ENCODE measurements at places on chromosomes 2 and 18.

DNA sequence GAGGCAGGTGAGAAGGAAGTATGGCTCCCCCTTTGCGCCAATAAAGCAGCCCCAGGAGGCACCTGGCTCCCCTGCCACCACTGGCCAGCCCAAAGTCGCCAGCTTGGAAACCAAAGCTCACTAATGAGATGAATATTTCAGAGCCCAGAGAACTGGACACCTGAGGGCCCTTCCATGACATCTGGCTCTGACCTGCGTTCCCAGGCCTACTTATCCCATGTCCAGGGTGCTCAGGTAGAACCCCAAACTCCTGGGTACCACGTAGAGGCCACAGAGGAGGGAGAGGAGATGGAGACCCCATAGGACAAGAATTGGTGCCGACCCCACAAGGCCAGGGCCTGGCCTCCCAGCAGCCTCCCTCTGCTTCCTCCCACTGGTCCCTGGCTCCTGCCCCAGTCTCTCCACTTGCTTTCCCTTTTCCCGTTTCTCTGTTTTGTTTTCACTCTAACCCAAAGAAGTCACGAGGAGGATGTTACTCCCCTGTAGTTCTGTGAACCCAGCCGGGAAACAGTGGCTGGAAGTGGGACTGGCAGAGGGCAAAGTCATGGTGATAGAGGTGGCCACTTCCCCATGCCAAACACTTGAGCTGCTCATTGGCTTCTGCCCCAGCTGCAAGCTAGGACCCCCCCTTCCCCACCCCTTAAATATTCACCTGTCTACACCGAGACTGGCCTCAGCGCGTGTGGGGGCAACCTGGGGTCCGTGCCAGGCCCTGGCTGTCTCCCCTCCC lies 820 bp downstream of the TMBIM1 start:
- no peak for DNase-seq

- DNase-seq, result no peak
These were observed 316.5 kb downstream of the EN1 start for GRCh38 chr2:118530976-118531375.

GRCh38 chr2:28228434-28228995 lies 164.1 kb upstream of the FOSL2 start:
- DNase-seq, result no peak

DNA sequence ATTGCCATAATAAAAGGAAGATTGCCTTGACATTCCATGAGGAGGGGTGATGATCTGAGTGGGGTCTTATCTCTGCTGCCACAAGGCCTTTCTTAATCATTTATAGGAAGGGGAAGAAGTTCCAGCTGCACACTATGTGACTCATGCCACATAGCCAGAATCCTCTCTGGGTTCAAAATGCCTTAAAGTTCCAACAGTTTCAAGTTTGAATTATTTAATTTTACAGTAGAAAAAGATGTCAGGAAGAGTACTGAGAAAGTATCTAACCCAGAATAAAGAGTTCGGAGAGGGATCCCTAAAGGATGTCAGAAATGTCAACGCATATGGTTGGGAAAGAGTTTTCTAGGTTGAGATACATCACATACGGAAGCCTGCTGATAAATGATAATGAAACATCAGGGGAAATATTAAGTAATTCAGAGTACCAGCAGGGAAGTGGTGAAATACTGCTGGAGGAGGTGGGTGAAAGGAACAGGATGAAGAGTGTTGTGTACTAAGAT lies 999.9 kb downstream of the TSN start:
- DNase-seq, result no peak

DNA sequence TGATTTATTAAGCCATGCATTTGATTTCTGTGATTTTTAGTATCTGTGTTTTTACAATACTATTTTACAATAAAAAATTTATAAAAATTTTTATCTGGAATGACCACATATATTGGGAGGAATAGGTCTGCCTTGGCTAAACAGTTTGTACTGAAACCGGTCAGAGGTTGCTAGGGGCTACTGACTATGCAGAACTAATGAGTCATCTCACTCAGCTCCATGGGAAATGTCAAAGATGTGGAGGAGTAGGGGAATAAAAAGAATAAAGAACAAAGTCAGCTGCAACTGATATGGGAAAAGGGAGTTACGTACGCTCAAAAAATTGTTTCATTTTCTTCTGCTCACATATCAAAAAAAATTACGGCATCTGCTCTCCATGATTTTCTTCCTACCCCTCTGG lies 8.6 kb upstream of the TMEM163 start:
- DNase-seq, result no peak

- no peak for DNase-seq
These were observed 33.7 kb upstream of the TAF1B start for GRCh38 chr2:9809448-9810088.

- DNase-seq, result no peak
These were observed 312.6 kb upstream of the VRK2 start for GRCh38 chr2:57733956-57734355.

DNA sequence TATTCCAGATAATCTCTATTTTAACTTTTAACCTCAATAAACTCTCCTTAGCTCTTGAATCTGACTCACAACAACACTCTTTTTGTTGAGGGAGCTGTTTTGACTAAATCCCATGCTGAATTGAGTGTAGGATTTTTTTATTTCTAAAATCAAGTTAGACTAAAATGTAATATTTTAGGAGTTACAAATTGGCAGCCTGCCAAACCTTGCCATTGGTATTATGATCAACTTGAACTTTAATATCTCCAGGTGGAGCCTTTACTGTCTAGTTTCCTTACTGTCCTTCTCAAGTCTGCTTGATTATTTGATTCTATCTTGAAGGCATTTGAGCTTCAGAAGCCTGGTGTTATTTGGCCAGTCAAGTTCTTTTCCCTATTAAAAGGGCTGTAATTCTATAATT lies 8.7 kb downstream of the PIKFYVE start:
- no peak for DNase-seq

DNA sequence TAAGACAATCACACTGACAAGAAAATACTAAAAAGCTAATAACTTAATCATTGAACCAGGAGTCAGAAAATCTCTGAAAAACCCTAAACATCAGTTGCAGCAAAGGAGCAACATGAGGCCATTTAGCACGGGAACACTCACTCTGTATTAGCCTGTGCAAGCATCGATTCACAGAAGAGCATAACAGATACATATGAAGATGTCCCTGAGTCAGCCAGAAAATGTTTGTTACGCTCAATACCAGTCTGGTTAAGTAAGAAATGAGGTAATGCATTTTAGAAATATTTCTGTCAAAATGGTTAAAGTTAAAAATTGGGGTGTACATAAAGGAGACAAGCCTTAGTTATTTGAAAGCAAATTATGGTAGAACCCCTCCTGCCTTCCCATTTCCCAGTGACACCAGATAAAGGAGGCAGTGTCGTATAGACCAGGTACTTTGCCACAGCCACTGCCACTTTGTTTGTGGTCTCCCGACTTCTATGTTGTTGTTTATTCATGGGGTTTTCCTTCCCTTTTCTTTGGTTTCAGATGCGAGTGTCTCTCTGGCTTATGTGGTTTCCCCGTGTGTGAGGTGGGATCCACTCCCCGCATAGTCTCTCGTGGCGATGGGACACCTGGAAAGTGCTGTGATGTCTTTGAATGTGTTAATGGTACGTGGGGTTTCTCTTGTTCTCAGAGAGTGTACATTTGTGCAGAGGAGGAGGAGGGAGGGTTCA lies 108.6 kb downstream of the CRIM1 start:
- DNase-seq, result no peak

GRCh38 chr2:8542381-8543059 lies 139.3 kb upstream of the ID2 start:
- DNase-seq, result no peak

- DNase-seq, result no peak
These were observed 134.1 kb upstream of the EPAS1 start for GRCh38 chr2:46163098-46163430.

- no peak for DNase-seq
These were observed 40.7 kb downstream of the TEX44 start for GRCh38 chr2:231633241-231633976.

DNA sequence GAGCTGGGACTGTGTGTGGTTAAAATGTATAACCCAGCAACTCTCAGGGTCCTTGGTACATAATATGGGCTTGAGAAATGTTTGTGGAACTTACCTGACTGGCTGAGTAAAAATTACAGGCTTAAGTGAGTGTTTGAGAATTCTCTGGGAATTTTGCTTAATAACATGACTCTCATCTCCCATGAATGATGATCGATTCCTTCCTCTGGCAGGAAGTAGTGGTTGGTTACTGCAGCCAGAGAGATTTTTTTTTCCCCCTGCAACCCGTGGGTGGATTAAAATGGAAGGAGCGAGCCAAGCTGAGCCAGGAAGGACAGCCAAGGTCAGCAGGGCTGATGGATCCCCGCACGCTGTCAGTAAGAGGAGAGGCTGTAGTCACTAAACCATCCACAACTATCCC lies 40.6 kb upstream of the RFX8 start:
- DNase-seq, result no peak

- no peak for DNase-seq
These were observed 650.6 kb downstream of the SLC4A3 start for GRCh38 chr2:220278022-220278421.

- DNase-seq, result no peak
These were observed 379.3 kb upstream of the PKDCC start for GRCh38 chr2:41668529-41668928.

GRCh38 chr2:221569871-221570270 lies 2.2 kb downstream of the EPHA4 start:
- no peak for DNase-seq
